RWPE1 (cell line): ENCODE measurements at places on chromosomes 5 and 9.

DNA sequence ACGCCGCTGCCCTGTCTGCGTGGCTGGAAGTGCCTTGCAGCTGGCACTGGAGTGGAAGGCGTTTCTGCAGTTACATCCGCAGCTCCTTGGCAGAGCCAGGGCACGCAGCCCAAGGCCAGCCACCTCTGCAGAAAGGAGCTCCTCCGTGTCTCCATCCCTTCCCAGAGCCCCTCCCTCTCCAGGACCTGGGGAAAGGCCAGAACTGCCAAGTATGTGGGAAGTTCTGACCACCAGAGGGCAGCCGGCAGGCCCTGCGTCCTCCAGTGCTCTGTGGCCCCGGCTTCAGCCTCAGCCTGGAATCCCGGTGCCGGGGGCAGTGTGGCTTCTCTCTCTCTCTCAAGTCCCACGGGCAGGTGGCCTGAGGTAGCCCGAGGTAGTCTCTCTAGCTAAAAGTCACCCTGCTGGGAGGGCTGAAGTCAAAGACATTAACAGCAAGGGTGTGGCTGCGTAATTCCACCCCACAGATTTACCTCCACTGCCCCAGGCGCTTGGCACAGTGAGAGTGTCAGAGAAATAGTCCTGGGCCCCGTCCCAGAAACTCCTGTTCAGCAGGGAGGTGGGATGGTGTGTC, 101.7 kb upstream of the FCN2 start:
- peak; percentile 73 for DNase-seq

- no peak for DNase-seq
These were observed 140.6 kb downstream of the FSTL4 start for GRCh38 chr5:133471699-133472098.

- DNase-seq, result peak; percentile 99
These were observed 125.1 kb downstream of the C9orf50 start for GRCh38 chr9:129495620-129496472.

- no peak for DNase-seq
These were observed 80.0 kb downstream of the AMBP start for GRCh38 chr9:113998114-113998513.

- DNase-seq, result peak; percentile 34
These were observed 885 bp upstream of the MLLT3 start for GRCh38 chr9:20623021-20623747.

- DNase-seq, result no peak
These were observed 34.4 kb upstream of the RAD23B start for GRCh38 chr9:107248714-107249113.

DNA sequence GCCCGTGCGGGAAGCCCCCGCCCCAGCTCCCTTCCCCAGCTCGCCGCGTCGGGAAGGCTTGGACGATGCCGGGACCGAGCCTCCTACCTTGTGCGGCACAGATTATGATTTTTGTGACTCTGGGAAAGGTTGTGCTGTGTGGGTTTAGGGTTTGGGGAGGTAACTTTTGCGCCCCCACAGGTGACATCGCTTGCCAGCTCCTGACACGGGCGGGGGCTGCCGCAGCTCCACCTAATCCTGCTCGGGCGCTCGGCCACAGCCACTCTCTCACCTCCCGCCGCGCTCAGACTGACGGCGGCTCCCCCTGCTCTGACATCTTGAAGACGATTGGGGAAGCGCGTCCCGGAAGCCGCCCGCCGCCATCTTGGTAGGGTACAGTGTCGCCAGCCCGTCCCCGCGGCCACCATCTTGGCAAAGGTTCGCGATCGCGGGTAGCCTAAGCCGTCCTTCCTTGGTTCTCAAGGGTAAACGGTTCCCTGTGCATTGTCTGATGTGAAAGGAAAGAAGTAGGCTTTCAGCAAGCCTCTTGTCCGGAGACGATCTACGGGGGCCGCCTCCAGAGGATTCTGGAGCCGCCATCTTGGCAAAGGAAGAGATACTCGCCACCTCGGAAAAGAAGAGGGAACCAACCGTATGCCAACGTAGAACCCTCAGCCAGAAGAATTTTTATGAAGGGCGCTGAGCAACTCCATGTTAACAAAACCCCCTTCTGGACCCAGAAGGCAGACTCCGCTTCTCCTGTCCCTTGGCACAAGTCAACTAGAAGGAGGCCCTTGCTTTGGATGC, 1.8 kb upstream of the NR3C1 start:
- DNase-seq, result peak; percentile 66

- DNase-seq, result no peak
These were observed 4.2 kb upstream of the RASGEF1C start for GRCh38 chr5:180213256-180213600.

GRCh38 chr5:57082441-57083067, 91.3 kb upstream of the GPBP1 start:
- peak; percentile 57 for DNase-seq

- no peak for DNase-seq
These were observed 572.4 kb downstream of the NR2F1-AS1 start for GRCh38 chr5:93008502-93009207.

GRCh38 chr5:175892015-175892800, 20.8 kb downstream of the CPLX2 start:
- no peak for DNase-seq

DNA sequence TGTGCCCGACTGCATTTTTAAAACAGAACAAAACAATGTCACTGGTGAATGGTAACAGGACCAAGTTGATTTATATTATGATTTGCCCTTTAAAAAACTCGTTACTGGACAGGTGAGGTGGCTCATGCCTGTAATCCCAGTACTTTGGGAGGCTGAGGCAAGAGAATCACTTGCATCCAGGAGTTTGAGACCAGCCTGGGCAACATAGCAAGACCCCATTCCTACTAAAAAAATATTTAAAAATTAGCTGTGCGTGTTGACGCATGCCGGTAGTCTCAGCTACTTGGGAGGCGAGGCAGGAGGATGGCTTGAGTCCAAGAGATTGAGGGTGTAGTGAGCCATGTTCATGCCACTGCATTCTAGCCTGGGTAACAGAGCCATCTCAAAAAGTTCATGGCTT, 7.2 kb downstream of the UNC13B start:
- DNase-seq, result no peak

DNA sequence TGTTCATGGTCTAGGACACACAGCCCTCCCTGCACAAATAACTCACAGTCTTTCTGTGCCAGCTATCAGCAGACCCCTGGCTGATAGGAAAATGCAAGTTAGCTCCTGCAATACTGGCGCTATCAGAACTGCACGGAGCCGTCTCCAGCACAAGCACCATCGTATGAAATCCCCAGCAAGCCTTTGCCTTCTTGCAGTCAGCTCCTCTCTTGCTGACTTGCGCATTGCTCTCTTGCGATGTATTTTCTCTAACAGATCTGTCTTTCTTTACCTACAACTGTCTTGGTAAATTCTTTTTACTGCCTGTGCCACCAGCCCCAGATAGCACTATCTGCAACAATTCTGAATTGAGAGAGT, 25.1 kb upstream of the UGCG start:
- DNase-seq, result no peak

GRCh38 chr9:118336943-118337330, 632.7 kb downstream of the TLR4 start:
- no peak for DNase-seq

GRCh38 chr5:33411498-33411897, 29.3 kb upstream of the TARS1 start:
- DNase-seq, result no peak

DNA sequence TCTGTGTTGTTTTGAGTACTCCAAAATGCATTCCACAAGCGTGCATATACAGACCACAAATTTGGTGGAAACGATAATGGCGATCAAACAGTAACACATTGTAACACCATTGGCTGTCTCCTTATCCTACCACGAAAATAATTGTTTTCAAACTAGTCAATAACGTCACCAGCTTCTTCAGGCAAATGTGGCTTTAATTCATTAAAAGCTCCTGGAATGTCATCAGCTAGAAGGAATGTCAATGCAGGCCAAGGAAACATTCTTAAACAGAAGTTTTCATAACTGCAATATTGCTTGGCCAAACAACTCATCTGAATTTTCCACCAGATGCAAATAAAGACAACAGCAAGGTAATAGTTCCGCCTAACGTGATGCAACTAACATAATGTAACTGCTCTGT, 71.6 kb upstream of the XPA start:
- no peak for DNase-seq

DNA sequence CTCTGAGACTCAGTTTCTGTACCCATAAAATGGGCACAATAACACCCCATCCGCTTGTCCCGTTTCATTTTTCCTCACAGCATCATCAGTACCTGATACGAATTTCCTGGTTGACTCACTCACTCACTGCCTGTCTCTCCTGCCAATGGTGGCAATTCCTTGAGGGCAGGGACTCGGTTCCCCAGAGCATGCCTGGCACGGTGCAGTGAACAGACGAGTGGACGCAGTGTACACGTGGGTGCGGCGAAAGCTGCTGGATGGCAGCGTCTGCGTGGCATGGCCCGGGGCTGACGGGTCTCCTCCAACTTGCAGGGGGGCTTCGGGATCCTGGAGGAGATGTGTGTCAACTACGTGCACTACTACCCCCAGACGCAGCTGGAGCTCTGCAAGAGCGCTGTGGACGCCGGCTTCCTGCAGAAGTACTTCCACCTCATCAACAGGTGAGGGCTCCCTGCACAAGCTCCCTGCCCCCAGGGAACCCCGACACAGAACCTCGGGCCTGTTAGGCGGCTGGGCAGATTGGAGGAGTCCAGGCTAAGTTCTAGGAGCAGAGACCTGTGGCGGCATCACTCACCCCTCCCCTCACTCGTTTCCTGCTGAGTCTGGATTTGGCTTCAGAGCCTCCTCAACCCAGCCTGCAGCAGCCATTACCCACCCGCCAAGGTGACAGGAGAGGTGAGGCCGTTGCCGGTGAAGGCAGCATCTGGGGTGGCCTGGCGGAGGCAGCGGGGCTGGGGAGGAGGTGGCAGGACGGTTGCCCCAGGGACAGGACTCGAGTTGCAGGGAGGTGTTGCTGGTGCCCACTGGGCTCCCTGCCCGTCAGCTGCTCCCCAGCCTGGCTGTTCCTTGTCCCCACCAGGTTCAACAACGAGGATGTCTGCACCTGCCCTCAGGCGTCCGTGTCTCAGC, 20.3 kb downstream of the DBH start:
- DNase-seq, result no peak

GRCh38 chr9:125745682-125746016, 1.5 kb upstream of the PBX3 start:
- no peak for DNase-seq

DNA sequence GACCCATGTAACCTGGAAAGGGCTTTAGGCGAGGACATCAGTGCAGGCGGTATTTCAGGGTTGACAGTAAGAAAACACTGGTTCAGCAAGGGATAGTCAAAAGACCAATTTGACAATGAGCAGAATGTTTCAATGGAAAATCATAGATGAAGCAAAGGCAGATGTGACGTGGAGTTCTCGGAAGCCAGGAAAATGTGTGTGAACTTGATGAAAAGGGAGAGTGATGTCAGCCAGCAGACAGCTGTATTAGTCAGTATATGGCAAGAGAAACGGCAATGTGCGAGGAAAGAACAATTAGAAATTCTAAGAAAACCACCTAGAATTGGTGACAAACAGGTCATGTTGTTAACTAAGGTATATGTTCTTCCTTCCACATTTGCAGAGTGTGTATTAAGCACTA, 503.9 kb upstream of the DAB2 start:
- DNase-seq, result no peak

DNA sequence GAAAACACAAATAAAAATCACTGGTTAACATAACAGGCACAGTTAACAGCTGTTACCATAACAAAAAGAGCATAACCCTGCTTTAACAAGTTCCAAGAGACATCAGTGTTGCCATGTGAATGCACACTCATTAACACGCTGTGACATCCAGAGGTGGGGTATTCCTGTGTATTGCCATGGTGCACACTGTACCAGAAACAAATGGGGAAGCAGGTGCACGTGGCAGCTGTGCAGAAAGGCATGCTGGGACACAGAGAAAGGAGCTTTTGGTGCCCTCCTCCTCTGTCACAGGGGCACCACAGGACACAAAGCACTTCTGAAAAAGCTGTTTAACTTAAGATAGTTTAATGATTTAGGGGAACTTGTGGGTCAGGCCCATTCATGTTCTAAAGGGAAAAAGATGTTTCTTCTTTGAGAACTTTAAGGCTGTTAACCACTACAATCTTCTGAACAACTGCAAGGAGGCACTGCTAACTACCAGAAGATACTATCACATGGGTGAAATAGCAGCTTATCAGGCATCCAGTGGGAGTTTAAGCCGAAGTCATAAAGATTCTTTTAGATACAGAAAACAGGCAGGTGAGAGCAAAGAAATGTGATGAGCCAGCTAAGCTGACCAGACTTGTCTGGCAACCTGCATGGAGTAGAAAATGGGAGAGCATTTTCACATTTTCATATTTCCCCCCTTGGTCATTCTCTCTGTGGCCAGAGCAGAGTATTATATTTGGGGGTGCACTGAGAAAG, 56.4 kb upstream of the GOLPH3 start:
- no peak for DNase-seq

GRCh38 chr5:157157293-157157891, 8.7 kb downstream of the GARIN3 start:
- no peak for DNase-seq

- DNase-seq, result peak; percentile 72
These were observed 1.8 kb downstream of the POU4F3 start for GRCh38 chr5:146340260-146341081.

- DNase-seq, result peak; percentile 48
These were observed at the start of gene FGF18 for GRCh38 chr5:171418982-171419687. Gene FGF18 (plus strand): TSS chr5:171419647. CDS start chr5:171420200, 553 bp downstream.

DNA sequence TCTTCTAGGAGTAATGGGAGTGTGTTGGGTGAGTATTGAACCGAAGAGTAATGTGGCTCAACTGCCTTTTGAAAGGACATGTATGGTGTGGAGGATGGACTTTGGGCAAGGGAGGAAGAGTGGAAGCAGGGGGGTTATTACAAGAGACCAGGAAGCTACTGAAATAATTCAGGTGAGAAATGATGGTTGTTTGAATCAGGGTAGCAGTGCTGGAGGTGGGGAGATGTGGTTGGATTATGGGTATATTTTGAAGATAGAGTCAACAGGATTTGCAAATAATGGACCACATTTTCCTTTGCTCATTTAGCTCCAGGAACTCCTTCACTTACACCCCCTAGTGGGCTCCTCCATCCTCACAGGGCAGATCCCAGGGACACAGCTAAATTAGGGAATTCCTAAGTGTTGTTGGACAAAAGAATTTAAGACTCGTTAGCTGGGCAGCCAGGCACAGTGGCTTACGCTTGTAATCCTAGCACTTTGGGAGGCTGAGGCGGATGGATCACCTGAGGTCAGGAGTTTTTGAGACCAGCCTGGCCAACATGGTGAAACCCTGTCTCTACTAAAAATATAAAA, 1.2 kb upstream of the SLC4A9 start:
- peak; percentile 74 for DNase-seq

- peak; percentile 61 for DNase-seq
These were observed 148.7 kb upstream of the ERCC6L2 start for GRCh38 chr9:95726756-95727155.

GRCh38 chr9:112760821-112761220, 10.3 kb downstream of the SNX30 start:
- DNase-seq, result no peak

DNA sequence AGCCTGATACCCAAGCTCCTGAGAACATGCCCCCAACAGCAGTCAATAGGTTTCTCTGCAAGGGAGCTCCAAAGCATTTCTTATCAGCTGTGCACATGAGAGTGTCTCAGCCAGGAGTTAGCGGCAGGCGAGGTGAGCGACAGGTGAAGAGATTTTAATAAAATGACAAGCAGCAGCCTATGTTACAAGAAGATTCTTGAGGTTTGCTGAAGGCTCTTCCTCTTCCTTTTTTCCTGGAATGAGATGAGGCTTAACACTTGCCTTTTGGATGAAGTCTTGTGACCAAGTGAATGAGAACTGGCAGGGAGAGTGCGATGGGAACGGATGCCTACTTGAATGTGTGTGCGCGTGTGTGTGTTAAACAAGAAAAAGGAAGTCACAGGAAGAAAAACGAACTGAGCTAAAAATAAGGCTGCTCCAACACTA, 76.1 kb downstream of the SHB start:
- no peak for DNase-seq
